ENCODE measurements at places on chromosomes 3 and 15.

- no peak for DNase-seq
Observed at GRCh38 chr3:9183011-9183410, 66.4 kb downstream of the SRGAP3 start.

DNA sequence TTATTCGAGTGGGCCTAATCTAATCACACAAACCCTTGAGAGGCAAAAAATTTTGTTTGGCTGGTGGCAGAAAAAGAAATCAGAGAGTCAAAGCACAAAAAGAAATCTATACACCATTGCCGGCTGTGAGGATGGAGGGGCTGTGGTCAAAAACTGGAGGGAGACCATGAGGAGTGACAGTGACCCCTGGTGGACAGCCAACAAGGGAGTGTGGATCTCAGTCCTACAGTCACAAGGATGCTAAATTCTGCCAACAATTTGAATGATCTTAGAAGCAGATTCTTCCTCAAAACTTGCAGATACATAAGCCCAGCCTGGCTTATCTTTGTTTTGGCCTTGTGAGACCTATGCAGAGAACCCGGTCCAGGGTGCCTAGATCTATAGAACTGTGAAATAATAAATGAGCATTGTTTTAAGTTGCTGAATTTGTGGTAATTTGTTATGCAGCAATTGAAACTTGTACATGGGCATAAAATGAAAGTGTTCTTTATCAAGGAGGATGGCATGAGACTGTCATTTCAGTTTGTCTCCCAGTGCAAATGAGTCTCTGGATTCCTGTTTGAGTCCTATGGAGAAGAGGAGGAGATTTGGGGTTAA is 103.0 kb upstream of the ARHGEF26 start:
- no peak for DNase-seq

DNA sequence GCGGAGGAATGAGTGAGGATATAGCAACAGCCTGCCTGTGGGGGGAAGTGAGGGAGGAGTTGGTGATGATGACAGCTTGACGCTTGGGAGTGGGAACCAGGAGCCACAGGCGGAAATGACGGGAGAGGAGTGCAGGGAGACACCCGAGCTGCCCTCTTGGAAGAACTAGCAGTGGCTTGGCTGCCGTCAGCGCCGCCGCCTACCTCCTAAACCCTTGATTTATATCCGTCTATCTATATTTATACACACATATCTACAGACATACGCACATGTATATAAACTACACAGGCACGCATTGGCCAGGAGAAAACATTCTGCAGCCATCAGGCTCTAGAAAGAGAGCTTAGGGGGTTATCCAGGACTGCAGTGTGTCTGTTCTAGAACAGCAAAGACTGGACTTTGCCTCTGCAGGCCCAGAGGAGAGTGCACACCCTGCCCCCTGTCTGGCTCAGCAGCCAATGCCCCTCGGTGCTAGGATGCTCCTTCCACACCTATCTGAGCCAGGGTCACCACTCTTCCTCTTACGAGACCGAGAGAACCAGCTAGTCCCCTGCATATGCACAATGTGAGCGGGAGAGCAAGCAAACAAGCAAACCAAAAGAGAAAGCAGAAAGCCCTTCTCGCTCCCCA is 45.3 kb upstream of the MAGEF1 start:
- no peak for DNase-seq

DNA sequence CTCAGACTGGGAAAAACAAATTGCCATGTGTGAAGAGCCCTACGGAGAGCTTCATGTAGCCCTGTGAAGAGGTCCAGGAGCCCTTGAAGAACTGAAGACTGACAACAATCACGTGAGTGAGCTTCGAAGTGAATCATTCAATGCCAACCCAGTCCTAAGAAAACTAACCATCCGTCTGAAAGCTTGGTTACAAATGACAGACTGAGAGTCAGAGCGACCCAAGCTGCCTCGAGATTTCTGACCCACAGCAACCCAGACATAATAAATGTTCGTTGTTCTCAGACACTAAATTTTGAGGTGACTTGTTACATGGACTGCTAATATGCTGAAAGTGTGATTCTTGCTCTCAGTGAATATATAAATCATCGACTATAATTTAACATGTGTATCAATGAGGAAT is 987.2 kb upstream of the ROBO1 start:
- DNase-seq = no peak

DNA sequence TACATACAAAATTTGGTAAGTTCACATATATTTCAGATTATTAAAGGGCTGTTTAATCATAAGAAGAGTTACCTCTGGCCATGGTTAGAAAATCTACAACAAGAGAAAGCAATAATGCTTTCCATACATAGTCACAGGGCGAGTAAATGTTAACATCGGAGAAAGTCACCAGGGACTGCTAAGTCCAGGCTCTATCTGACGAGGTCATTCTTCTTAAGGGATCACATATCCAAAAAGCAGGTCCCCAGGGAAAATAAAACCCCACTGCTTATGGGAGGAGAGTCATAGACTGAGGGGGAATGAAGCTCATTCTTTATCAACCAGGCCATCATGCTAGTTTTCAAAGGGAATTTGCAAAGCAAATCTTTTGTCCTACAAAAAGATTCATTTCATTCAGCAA is 3.1 kb downstream of the PCYT1A start:
- no peak for DNase-seq
